ENCODE measurements at places on chromosomes 16 and 17.

GRCh38 chr16:1945559-1946391 is 2.8 kb upstream of the MSRB1 start:
- DNase-seq, result peak; percentile 63

DNA sequence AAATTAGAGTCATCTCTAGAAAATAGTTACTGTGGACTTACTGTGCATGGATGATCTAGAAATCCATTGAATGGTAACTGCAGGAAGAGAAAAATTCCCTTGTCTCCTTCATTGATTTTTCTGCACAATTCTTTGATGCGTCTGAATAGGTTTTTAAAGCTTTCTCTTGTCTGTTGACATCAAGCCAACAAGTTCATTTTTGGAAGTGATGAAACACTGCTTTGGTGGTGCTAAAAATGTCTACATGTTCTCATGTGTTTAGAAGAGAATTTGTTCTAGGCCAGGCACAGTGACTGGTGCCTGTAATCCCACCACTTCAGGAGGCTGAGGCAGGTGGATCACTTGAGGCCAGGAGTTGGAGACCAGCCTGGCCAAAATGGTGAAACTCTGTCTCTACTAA is 57.1 kb upstream of the AXIN2 start:
- no peak for DNase-seq

DNA sequence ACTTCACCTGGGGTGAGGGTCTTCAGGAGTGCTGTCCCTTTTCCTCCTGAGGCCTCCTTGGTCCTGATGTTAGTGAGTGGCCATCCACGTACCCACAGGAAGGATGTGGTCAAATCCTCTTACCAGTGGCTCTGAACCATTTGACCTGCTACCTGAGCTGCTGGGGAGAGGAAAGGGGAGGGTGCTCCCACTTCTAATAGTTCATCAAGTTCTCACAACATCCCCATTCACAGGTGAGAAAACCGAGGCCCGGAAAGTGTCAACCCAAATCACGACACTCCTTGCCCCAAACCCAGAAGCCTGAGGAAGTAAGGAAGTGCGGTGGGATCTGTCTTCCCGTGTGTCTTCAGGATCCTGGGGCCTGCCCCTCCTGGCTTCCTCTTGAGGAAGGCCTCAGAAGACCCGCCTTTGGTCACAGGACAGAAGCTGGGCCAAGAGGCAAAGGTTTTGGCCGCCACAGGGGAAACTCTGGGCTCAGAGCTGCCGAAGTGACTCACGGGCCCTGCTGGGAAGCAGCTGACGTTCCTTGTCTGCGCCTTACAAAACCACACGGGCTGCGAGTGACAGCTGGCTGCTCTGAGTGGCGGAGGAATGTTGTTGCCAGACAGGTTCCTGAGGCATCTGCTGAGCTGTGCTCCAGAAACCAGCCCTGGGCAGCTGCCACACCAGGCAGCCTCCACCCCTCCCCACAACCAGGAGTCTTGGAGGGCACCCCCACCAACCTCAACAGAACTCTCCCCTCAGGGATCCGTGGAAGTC is 13.9 kb upstream of the KIFC3 start:
- DNase-seq, result peak; percentile 96

DNA sequence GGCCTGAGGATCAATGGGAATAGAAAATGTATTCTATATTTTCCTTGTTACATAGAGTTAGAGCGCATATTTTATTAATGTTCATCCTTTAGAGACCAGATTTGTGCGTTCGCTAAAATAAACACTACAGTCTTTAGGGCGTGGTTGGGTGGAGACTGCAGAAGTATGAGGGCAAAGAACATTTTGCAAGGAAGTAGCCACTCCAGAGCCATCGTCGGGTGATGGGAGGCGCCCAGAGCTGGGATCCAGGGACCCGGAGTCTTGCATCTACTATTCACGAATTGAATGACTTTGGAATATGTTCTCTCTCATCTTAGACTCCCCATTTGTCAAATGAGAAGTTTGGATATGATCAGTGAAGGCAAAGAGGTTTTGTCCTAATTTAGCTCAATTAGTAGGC is 154.2 kb upstream of the IRX6 start:
- DNase-seq, result no peak

GRCh38 chr17:2943981-2944380 is 119.4 kb downstream of the OR1D5 start:
- DNase-seq, result no peak

DNA sequence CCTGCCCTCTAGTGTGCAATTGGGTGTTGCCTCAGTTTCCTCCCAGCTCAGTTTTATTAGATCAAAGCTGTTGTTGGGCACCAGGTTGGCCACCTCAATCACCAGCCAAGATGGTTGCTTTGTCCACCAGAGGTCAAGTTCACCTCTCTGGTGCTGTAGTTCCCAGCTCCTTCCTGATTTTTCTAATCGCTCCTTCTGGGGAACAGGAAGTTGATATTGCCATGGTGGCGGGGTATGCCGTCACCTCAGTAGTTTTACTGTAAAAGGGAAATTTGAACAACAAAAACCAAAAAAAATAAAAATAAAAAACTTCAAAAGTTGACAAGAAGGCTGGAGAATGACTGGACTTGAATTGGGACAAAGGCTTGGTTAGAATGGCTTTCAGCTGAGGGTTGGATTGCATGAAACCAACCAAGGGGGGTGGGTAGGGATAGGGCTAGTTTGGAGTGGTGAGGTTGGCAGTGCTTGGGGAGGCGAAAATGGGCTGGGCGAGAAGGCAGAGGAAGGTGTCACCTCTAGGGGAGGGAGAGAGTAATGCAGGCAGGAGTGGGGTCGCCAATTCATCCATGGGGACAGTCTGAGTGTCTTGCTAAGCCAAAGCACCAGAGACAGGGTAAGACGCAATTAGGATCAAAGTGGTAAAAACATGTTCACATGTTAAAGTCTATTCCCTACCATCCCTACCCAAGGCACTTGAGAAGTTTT is 6.2 kb downstream of the EFNB3 start:
- DNase-seq, result no peak

DNA sequence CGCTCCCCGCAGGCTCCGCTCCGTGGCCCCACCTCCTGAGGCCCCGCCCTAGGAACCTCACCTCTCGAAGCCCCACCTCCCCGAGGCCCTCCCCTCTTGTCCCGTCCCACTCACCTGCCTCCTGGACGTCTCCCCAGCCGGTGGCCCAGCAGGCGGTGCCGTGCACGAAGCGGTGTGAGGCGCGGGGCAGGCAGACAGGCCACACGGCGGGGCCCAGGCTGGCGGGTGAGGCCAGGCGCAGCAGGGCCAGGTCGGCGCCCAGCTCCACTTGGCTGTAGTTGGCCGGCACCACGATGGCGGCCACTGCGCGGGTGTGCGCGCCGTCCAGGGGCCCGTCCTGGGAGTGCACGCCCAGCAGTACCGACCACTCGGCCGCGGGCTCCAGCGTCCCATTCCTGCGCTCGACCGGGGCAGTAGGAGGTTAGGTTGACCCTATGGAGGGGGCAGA is 1.6 kb downstream of the PRSS36 start:
- DNase-seq, result no peak

GRCh38 chr17:55830699-55831471 is 80.0 kb downstream of the PCTP start:
- no peak for DNase-seq

DNA sequence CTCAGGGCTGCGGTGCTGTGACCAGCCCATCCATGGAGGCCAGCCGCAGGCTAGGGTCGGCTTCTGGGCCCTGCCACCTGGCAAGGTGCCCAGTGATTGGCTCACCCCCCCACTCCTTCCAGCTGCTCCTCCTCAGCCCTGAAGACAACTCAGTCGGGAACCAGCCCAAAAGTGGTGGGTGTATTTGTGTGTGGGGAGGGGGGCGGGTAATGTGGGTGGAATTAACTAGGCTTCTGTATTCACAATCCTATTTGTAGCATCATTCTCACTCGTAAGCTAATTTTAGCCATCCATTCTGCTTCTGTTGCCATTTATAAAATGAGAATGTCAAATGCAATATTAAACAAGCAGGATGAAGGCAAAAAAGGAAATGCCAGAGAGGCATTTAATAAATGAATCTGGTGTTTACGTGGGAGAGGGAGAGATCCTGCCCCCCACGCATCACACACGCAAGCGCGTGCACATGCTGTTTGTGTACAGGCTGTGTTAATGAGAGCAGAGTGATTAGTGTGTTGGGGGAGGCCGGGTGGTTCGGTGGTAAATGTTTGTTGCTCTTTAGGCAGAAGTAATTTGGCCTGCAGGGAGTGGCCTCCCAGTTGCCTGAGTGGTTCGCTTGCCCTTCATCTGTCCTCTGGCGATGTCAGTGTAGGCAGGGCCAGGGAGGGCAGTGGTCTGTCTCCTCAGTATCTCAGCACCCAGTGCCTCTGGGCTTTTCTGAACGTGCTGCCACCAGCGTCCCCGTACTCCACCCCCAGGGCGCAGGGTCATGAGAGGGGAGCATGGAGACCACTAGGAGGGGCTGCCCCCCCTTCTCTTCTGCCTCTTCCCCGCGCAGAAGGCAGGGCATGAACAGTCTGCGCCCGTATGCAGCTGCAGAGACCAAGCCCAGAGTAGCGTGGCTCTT is 140.1 kb downstream of the CCDC182 start:
- DNase-seq, result no peak

DNA sequence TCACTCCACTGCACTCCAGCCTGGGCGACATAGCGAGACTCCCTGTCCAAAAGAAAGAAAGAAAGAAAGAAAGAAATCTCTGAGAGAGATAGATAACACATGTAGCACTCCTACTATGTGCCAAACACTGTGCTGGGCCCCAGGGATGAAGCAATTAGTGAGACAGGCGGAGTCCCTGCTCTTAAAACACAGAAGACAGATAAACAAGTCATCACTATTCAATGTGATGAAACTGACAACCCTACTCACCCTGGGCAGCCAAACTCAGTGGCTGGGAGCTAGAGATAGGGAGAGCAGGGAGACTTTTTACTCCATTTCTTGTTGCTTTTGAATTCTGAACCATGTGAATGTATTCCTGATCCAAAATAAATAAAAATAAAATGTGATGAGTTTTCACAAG is 35.2 kb upstream of the GOSR2 start:
- DNase-seq, result no peak

DNA sequence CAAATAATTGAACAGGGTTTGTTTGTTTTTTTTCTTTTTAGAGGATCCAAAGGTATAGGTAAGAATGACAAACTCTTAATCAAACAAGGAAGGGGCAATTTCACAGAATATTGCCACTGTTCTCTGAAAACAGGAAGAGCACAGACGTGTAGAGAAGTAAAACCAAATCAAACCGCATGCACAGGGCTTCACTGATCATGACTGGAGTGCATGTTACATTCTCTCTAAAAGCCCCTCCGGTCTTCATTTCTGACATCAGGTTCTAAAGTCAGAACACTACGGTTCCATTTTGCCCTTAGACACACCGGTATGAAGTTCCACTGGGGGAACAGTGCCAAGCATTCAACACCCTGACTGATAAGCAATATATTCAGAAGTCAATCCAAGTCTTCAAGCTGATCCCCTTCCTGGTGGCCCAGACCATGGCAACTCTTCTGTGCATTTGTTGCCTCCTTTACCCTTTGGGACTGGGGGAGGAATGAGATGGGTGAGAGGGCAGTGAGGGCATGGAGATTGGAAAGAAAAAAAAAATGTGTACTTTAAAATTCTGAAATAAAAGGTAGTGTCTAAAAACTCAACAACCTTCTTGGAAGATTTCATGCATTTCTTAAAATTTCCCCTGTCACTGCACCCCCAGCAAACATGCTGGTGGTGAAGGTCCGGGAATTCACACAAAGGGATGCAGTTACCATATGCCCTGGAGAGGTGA is 1.4 kb downstream of the MMD start:
- no peak for DNase-seq

GRCh38 chr17:61235001-61235826 is 164.4 kb upstream of the TBX2 start:
- no peak for DNase-seq

DNA sequence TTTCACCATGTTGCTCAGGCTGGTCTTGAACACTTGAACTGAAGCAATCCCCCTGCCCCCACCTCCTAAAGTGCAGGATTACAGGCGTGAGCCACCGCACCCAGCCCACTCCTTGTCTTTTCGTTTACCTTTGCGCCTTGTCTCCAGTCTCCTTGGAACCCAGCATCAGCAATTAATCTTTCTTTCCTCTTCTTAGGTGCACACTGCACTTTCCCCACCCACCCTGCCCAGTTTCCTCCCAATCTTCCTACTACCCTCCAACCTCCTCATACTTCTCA is 1.5 kb upstream of the CLDN7 start:
- no peak for DNase-seq

- no peak for DNase-seq
Observed at GRCh38 chr17:35586569-35587073, 501 bp upstream of the AP2B1 start.

DNA sequence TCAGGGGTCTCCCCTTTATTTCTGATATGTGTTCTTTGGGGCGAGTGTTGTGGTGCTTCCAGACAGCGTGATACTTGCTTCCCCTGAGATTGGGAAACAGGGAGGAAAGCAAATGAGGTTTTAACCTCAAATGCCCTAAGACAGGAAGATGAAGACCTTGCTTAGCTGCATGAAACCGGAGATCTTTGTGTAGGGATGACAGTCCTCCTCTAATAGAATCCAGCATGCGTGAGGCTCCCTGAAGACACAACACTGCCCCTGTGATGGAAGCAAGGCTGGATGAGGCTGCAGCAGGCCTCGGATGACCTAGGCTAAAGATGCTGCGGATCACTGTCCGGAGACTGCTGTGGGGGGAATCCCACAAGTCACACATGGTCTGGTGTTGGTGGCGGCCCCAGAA is 491.0 kb downstream of the CDH13 start:
- no peak for DNase-seq

DNA sequence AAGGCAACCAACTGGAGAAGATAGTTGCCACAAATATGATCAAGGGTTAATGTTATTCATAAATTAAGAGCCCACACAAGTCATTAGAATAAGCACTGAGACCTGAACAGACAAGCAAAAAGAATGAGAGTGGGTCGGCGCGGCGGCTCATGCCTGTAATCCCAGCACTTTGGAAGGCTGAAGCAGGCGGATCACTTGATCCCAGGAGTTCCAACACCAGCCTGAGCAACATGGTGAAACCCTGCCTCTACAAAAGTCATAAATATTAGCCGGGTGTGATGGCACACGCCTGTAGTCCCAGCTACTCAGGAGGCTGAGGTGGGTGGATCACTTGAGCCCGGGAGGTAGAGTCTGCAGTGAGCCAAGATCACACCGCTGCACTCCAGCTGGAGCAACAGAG is 40.7 kb upstream of the STH start:
- no peak for DNase-seq
